Smooth muscle cell of the pulmonary artery (primary cell): ENCODE measurements at places on chromosomes 5 and 9. TPM values are rescaled to one million over a fixed set of nuclear protein-coding genes. Genes with fewer than 3 reads are reported as not detected.

Gene PAEP
- total RNA-seq = not detected in 2 replicates

Gene CBY3
- 0.20 TPM in 1 of 2 replicates, not detected in the other for total RNA-seq

Gene ATOX1
- 46.9 and 51.4 TPM in 2 replicates for total RNA-seq

Gene CSF1R
- 0.26 and 0.69 TPM in 2 replicates for total RNA-seq

Gene FOXD4L3
- total RNA-seq = 0.07 and 0.10 TPM in 2 replicates
